T follicular helper cell (primary cell): ENCODE measurements at places on chromosomes 2 and 18.

GRCh38 chr18:8839281-8839680 is 133.9 kb downstream of the MTCL1 start:
- DNase-seq, result no peak

DNA sequence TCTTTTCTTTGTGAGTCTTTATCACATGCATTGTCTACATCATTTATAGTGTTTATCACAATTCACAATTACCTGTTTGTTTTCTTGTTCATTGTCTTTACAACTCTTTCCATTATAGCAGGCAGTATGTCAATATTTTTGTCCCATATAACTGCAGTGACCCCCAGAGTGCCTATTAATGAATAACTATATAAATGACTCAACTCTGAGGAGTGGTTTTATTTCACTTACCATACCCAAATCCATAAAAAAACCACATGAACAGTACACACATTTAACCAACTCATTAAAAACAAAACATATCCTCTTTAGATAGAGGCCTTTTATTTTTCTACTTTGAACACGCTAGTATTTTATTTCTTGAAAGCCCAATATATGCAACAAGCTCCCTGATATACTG is 1419.1 kb upstream of the NXPH2 start:
- no peak for DNase-seq

DNA sequence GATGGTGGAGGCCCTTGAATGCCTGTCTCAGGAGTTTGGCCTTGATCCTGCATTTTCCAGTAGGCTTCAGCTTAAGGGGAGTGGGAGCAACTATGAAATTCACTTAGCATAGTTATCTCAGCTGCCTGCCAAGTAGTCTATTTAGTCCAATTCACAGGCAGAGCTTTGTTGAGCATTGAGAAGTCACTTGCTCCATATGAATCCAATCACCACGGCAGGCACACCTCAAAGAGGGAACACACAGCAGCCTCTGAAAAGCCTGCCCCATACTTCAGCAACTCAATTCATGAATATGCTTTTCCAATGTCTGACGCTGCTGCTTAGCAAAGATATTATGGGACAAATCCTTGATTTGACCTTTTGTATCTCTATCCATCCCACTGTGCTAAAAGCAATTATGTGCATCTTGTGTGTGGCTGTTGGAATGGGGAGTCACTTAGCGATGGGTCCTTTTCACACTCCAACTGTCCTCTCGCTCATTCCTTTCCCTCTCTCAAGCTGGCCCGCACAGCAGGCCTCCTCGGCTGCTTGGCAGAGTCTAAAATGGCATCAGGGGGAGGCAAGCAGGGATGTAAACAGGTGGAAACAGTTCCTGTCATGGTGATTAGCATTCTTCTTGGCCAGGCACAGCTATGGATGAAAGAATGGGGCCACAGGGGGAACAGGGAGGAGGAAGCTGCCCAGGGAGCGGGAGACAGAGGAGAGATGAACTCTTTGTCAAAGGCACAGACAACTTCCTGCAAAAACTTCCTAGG is 56.0 kb upstream of the LRPPRC start:
- no peak for DNase-seq

- DNase-seq, result no peak
Measured at GRCh38 chr2:113962692-113963480, 73.0 kb downstream of the ACTR3 start.

DNA sequence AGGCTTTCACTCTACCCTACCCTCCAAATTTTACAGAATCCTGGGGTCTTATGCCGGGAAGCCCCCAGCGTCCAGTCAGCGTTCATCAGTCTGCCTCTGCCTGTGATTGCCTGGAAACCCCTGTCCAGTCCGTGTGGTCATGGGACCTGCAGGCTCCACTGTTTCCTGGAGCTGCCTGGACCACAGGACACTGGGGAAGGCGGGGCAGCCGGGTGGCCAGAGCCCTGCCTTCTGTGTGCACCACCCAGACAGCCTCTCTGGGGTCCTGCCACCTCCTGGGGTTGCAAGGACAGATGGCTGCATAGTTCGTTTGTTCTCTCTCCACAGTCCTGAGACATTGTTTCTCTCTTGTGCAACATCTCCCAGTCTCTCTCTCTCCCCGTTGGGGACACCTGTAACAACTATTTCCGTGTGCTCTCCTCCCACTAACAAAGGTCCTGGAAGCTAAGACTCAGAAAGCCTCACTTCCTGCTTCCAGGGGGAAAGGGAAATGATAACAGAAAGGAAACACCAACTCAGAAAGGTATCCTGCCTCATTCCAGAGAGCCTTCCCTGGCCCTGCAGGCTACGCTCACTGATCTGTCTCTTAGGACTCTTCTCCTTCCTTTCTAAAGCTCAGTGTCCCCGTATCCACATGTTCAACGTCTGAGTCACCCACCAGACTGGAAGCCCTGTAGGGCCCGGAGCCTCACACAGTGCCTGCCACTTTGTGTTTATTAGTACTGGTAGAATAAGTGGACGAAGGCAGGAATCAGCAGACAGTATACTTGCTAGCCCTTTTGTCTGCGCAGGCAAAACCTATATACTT is 192.8 kb upstream of the RAB12 start:
- DNase-seq, result no peak

DNA sequence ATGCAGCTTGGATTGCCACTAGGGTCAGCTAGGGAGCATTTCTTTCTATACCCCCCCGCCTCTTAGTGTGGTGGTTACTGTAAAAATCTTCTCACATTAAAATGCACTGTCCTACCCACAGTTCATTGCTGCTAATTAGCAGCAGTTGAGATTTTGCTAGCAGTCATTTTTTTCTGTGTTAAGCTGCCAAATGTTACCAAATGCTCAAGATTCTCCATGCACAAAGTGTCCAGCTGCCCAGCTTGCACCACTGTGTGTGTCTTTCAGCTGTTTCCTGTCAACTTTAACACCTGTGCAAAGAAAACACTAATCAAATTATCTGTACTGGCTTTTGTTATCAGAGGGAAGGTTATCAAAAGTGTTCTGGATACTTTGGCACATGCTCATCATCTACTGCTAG is 679.3 kb downstream of the NR4A2 start:
- no peak for DNase-seq

GRCh38 chr2:43183743-43184142 is 42.7 kb downstream of the ZFP36L2 start:
- no peak for DNase-seq

DNA sequence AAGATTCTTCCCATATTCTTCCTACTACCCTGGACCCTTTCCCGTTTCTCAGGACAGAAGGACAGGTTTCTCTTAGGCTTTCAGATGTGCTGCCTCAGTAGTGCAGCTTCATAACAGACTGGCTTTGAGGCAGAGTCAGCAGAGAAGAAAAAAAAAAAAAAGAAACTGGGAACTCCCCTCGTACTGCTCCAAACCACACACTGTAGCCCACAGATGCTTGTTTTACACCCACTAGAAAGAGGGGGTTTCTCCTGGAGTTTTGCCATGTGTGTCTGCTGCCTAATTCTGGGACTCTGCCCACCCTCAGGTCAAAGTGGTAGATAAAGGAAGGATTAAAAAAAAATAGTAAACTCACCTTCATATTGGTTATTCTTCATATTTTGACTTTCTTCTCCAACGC is 95.9 kb downstream of the NCOA1 start:
- DNase-seq, result no peak

- no peak for DNase-seq
Measured at GRCh38 chr2:47520302-47520630, 117.3 kb downstream of the MSH2 start.

DNA sequence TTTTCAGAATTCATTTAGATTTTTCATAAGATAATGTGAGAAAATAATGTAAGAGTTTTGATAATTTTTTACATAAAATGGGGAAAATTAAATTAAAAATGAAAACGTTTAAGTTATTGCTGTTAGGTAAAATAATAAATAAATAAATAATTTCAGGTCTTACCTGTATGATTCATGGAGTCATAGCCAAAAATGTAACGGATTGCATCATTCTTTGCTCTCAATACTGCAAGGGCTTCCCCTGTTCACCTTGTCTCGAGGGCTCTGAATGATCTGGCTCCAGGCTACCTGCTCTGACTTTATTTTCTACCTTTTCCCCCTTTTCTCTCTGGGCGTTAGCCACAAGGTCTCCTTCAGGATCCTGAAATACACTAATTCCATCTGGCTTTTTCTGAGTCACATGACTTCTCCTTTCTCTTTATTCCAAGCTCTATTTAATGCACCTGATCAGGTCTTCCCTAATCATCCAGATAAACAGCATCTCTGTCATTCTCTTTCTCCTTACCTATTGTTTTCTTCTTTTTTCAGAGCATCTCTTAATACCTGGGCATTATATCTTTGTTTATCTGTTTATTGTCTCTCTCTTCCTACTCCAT is 30.0 kb upstream of the CFAP36 start:
- no peak for DNase-seq

DNA sequence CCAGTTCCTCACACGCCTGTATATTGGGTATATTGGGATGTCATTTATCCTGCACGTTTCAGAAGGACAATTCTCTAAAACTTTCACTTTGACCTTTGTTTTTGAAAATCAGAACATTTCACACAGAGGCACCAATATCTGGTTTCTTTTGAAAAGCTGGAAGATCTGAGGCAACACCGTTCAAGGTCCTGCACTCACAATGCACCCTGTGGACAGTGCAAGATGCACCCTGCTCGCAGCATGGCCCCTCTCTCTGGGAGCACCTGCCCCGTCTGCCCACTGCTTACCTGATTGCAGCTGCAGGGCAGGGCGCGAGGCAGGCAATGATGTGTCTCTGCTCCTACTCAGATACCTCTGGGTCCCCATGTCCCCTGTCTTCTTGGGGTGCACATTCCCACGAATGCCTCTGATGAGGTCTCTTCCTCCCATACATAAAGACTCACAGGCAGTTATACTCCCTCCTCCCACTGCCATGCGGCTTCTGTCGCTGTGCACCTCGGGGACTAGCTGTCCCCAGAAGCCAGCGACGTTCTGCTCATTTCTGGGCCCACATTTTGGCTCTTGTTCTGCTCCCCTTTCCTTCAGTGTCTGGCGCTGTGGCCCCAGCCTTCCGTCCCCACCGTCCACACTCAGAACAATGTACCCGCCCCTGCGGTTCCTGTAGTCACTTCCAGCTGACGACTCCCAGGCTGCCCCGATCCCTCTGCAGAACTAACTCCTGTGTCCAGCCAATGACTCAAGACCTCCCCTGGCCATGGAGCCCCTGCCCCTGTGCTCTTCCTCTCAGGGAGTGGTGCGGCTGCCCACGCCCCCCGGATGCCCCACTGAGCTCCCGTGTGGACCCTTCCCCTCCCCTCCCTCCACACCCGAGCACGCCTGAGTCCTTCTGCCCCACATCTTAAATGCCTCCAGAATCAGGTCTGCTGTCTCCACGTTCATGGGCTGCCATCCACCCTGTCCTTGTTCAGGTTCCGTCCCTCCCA is at the start of gene OR6B3:
TSS of gene OR6B3 (minus strand) at position 349 of the 983 bp plus-strand sequence.
- DNase-seq, result no peak

DNA sequence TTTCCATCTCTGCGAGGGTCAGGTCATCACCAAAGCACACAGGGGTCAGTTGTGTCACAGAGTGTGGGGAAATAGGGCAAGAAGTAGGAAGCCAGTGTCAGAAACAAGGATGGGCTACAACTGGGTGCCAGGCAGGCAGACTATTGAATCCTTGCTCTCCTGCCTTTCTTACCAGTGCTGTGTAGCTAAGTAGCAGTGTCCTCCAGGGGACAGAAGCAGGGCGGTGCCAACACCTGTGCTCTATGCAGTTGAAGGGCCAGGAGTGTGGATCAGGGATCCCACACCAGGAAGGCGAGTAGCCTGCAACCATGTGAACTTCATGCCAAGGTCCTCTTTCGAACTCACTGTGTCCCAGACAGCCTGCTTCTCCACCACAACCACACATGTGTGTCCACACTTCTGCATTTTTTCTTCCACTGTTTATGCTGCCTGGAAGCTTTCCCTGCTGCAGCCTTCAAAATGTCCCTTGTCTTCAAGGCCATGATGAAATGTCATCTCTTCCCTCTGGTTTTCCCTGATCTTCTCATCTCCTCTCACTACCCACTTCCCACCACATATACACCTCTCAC is 25.4 kb upstream of the REG3G start:
- no peak for DNase-seq

DNA sequence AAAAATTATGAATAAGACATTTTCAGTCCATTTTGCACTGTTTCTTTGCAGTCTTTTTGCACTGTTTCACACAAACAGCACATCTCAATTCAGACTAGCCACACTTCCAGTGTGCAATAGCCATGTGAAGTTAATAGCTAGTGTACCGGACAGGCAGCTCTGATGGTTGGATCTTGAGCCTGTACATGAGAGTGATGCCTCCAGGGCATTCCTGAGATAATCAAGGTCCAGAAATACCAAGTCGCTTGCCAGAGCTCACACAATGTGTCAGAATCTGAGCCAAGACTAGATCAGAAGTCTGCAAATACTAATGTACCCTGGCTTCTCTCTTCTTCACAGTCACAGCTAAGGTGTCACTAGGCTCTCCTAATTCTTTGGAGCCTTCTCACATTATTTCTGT is 180.2 kb downstream of the OSR1 start:
- no peak for DNase-seq

DNA sequence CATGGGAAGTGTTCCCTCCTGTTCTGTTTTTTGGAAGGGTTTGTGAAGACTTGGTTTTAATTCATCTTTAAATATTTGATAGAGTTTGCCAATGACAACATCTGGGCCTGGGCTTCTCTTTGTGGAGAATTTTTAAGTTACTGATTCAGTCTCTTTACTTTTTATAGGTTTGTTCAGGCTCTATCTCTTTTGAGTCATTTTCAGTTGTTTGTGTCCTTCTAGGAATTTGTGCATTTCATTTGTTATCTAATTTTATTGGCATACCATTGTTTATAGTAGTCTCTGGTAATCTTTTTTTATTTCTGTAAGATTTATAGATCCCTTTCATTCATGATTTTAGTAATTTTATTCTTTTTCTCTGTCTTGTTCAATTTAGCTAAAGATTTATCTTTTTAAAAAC is 14.6 kb downstream of the SCLY start:
- DNase-seq, result no peak

DNA sequence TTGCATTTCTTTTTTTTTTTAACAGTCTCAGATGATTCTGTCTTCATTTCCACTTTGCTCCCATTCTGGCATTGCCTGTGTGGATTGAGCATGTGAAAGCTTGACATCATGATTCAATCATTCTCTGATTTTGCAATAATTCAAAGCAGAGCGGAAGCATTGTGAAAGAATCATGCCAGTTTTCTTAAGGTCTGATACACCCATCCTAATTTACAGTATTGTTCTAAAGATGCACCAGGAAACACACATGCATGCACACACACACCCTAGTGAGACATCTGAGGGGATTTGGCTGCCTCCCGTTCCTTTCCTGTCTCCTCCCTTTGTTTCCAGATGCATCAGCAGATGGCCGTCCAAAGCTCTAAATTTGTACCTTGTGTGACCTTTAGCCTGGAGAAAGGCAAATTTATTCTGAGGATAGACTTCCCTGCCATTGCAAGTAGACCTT is 97.3 kb downstream of the FMNL2 start:
- DNase-seq, result no peak

DNA sequence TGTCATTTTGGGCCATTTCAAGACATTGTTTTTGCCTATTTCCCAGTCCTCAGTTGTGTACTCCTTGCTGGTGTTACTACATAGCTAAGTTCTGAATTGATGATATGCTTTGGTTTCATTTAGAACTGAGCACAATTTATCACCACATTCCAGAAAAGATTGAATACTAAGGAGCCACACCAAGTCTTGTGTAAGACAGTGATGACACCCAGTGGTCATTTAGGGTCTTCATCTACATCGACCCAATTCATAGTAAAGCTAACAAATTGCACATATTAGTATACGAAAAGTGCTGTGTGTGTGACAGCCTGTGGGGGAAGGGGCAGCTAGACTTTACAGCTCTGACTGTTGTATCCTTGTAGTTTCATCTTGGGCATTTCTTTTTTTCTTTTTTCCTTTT is 10.9 kb upstream of the DLX2 start:
- DNase-seq, result no peak
